Spinal cord (tissue), 10 donors: ENCODE measurements at places on chromosomes 6 and 20. TPM values are rescaled to one million over a fixed set of nuclear protein-coding genes. Genes with fewer than 3 reads are reported as not detected.

GRCh38 chr6:24403501-24403824 is 727 bp downstream of the MRS2 start:
- DNase-seq, result no peak

- no peak for DNase-seq
Measured at GRCh38 chr6:137745321-137745720, 121.7 kb upstream of the TNFAIP3 start.

Gene C6orf58
- 1.6 TPM for polyA plus RNA-seq

DNA sequence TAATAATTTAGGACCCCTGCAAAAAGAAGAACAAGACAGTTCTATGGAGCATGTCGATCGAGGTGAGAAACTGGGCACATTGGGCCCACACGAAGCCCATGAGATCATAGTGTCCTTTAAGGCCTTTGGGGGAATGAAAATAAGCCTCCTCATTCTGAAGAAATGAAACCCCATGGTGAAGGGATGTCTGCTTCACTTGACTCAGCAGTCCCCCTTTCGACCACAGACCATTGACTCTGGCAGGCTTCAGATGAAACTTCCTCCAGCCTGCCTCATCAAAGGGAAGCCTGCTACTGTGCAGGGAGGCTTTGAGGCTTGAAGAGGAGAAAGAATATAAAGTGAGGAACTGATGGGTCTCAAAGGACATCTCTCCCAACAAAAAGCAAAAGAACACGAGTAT is 144.2 kb upstream of the FBXL4 start:
- no peak for DNase-seq

DNA sequence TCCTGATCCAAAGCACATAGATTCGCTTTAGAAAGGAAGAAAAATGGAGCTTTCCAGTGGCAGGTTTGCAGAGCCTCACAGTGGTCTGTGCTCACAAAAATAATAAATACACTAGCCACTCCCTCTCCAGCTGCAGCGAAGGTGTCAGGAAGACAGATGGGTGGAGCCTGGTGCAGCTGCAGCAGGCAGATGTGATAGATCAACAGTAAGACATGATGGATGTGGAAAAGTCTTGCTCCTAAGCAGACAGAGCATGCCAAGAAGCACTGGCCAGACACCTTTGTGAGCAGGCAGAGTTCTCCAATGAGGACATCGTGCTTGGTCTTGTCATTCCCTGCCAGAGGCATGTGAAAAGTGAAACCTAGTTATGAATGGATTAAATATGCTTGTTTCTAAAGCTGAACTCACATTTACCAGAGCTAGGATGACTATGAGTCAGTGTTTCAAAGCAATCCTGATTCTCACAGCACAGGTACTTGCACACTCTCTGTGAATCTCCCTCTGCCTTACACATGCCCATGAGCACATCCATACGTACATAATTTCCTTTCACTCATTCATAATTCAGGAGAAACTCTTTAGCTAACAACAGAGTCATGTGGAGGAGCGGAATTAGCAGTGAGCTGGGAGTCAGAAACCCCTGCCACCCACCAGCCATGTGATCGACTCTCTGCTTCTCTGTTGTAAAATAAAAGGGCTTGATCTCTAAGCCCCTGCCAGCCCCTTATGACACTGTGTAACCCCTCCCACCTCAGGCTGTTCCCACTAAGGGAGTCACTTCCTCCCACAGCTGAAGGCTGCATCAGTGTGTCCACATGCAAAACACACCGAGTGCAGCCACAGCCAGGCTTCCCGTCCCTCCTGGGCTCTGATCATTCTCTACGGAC is 111.2 kb downstream of the SCML4 start:
- peak; percentile 80 for DNase-seq

- no peak for DNase-seq
Measured at GRCh38 chr6:150800674-150801314, 64.7 kb upstream of the MTHFD1L start.

GRCh38 chr20:33076662-33077372 is 2.6 kb upstream of the BPIFB4 start:
- DNase-seq, result no peak
